ENCODE measurements at places on chromosomes 5 and 9.

DNA sequence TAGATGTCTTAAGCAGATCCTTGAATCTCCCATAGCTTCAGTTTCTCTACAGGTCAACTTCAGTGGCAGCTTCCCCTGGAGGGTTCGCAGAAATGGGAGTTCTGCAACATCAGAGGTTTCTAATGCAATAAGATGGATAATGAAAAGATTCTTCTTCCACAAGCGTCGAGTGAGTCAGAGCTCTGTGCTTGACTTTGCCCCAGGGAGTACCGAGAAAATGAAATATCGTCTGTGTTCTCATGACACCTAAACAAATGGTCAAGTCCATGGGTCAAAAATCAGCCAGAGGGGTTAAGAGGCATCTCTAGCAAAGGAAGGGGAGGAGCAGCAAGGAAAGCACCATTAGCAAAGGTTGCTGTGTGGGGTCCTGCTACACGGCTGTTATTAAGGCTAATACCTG, 3.2 kb upstream of the ADRA1B start:
- peak; percentile 98 for DNase-seq

GRCh38 chr5:142643634-142644033, 42.3 kb downstream of the FGF1 start:
- no peak for DNase-seq

GRCh38 chr9:72843520-72844439, 109.1 kb downstream of the ALDH1A1 start:
- no peak for DNase-seq

DNA sequence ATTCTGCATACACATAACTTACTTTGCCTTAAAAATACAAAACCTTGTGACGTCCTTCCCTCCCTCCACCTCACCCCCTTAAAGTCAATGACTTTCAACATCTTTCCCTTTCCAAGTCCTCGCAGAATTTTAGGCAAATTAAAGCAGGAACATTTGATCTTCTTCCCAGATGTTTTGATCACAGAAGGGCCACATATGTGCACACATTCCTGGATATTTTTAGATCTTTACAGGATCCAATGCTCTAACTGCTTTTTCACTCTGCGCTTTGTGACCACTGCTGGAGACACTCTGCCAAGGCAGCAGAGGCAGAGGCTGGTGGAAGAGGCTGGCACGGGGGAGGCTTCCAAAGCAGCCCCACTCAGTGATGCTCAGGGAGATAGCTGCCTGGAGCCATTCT, 130.7 kb downstream of the SEC61B start:
- no peak for DNase-seq

GRCh38 chr5:40555886-40556285, 123.8 kb upstream of the PTGER4 start:
- no peak for DNase-seq

DNA sequence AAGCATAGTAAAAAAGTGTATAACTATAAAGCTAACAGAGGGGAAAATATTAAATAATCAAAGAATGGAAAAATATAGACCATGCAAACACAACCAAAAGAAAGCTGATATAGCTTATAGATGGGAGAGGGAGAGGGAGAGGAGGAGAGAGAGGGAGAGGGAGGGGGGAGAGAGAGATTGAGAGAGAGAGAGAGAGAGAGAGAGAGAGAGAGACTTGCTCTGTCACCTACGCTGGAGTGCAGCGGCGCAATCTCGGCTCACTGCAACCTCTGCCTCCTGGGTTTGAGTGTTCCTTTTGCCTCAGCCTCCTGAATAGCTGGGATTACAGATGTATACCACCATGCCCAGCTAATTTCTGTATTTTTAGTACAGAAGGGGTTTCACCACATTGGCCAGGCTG, 110.6 kb downstream of the RAPGEF6 start:
- DNase-seq, result no peak

Measured in foreskin melanocyte (primary cell).